NCI-H187 treated with DMSO at 0.1 percent for 48 hours (cell line): ENCODE measurements at places on chromosomes 5 and 9.

GRCh38 chr5:120567921-120568320 is 103.8 kb downstream of the PRR16 start:
- DNase-seq, result no peak

- no peak for DNase-seq
These were observed 234.5 kb upstream of the SLC24A2 start for GRCh38 chr9:20023210-20023905.

DNA sequence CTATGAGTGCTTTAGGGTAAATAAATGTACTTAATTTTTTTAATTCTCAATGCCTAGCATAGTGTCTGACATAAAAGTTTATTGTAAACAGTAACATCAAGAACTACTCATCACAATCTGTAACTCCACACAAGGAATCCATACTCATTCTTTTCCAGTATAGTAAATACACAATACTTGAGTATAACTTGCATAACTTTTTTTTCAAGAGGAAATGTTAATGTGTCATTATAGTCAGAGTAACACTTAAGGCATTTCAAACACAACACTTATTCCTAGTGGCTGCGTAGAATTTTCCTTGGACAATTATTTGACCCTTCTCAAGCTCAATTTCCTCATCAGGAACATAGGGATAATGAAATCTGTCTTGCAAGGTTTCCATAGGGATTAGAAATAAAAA is 584.3 kb downstream of the CAAP1 start:
- DNase-seq, result no peak

- no peak for DNase-seq
These were observed 4.7 kb upstream of the LCN2 start for GRCh38 chr9:128144239-128145181.

- DNase-seq, result no peak
These were observed 356.7 kb downstream of the ARRDC3 start for GRCh38 chr5:91026466-91026865.

DNA sequence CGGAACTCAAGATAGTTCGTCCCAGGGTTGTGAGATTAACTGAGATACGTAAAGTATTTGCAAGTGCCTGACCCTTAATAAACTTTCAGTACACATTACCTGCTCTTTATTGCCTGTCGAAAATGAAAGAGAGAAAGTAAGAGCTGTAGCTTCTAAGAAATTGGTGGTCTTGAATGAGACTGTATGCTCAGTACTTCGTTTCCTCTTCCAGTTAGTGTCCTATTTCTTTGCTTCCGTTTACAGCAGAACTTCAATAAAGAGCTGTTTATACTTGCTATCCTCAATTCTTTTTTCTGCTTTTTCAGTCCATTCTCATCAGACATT is 534 bp downstream of the SRFBP1 start:
- no peak for DNase-seq

DNA sequence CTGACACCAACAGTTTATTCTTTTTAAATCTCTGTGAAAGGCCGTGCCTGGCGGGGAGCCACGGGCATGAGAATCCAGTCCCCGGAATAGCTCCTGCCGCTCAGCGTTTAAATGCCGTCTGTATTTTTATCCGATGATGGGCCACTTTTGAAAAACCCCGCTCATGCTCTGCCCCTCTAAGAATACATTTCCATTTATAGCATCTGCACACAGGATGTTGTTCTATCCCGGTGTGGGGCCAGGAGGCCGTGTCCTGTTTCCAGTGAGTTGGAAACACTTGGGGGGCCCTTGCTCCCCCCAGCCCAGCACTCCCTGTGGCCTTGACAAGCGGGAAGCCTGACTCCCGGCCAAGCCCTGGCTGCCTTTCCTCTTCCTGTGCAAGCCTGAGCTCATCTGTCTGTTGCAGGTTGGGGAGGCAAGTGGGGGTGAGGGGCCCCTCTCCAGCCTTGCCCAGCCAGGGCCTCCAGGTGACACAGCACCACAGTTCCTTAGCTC is 39.0 kb downstream of the ERGIC1 start:
- DNase-seq, result no peak

DNA sequence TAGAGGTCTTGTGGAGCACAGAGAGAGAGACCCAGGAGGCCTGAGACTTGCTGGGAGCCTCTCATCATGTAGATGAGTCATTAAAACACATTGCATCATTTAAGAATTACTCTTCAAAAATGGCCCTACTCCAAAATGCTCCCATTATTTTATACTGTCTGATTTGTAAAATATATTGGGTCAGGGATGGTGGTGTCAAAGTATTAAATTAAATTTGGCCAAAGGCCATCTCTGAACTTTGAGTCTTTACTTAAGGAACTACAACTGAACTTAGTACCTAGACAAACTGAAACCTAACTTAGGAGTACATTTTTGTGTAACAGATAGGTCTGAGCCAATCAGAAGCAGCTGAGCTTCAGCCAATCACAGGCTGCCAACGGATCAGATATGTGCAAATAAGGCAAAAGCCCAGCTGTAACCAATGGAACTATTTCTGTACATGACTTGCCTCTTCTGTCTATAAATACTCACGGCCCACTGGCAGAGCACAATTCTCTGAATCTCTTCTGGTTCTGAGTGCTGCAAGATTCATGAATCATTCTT is 657.2 kb downstream of the TLE1 start:
- no peak for DNase-seq

GRCh38 chr5:72265032-72265877 is 54.8 kb downstream of the MRPS27 start:
- DNase-seq, result no peak

GRCh38 chr5:167898361-167899042 is 392.9 kb upstream of the WWC1 start:
- no peak for DNase-seq

GRCh38 chr9:113579283-113580040 is 115.9 kb downstream of the RGS3 start:
- no peak for DNase-seq

DNA sequence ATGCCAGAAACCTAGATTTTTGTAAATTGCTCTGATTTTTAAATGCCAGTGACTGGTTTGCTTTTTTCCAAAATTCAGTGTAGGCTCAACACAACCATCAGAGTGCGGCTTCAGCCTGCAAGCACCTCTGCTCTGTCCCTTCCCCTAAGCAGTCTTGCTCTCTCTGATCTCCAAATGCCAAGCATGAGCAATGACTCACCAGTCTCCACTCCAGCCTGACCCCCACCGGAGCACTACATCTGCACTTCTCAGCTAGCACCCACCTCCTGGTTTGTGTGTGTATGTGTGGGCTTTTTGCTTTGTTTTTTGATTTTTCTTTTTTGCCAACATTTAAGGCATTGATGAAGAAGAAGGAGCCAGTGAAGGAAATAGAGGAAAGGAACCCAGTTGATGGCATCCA is 61.4 kb upstream of the ADRA1B start:
- DNase-seq, result no peak

DNA sequence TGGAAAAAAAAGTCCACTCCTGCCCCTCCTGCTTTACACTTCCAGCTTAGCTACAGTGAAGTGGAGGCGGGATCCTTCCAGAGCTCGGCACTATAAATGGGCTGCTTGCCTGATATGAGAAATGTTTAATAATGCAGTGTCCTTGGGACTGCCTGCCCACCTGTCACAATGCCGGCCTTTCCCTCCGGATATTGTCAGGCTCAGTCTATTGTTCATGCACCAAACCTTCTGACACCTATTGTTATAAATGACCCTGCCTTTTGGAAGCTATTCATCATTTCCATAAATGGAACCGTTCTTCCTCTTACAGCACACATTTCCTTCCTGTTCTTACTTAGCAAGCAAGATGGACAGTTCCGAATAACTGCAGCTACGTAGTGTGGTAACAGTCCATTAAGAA is 146.3 kb downstream of the DMAC1 start:
- DNase-seq, result no peak

- no peak for DNase-seq
These were observed 131.2 kb downstream of the RGS3 start for GRCh38 chr9:113594484-113595299.

DNA sequence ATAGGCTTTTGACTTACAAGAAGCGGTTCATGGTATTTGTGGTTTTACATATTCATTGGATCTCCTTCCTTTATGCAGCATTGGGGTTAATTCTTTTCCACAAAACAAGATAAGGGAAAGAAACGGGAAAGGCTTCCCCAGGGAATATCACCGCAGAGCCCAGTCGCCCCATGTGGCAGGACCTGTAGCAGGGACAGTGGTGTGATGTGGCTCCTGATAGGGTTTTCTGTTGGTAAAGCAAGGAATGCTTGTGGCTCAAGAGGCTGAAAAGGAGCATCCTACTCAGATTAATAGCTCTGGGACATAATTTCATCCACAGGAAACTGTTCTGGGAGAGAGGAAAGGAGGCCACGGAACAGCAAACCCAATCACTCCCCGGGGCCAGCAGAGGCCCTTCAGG is 699.9 kb downstream of the MTRR start:
- DNase-seq, result no peak

GRCh38 chr5:143399616-143400540 is 3.6 kb downstream of the NR3C1 start:
- no peak for DNase-seq

GRCh38 chr5:140112685-140113179 is 1.2 kb upstream of the PURA start:
- no peak for DNase-seq

GRCh38 chr9:124452326-124452725 is 2.1 kb downstream of the ADGRD2 start:
- no peak for DNase-seq

GRCh38 chr5:105617436-105618215 is 2053.1 kb downstream of the EFNA5 start:
- DNase-seq, result no peak

GRCh38 chr5:160799184-160799583 is 52.8 kb downstream of the ATP10B start:
- peak; percentile 96 for DNase-seq

- DNase-seq, result no peak
These were observed 198.1 kb downstream of the GADD45G start for GRCh38 chr9:89802781-89803355.

GRCh38 chr5:79025054-79025472 is 40.0 kb upstream of the ARSB start:
- no peak for DNase-seq

DNA sequence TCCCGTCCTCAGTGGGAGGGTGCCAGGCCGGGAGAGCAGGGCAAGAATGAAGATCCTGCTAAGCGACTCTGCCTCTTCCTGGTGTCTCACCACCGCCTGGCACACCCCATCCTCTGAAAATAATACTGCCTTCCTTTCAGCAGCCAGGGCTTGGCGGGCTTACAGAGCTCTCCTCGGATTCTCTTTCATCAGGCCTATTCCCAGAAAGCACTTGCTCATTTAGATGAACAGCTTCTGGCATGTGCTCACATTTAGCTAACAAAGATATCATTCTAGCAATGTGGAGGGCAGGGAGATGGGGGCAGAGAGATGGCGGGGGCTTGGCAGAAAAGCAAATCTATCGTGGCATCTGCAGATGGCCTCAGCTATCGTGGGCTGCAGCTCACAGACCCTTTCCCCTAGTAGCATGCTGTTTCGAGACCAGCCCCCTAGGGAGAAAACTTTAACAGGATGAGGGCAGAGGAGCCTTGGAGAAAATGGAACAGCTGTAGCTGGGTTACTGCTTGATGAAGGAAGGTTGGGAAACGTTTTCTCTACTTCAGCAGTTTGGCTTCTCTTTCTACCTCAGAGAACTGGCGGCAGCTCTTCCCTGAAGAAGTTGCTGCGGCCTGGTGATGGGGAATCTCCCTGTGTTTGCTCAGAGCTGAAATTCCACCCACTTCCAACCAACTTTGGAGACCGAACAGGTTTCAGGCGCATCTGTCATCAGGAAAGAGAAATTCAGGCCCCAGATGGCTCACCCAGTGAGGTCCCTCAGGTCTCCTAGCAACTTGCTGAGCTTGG is 102.1 kb downstream of the TMEM174 start:
- DNase-seq, result no peak

DNA sequence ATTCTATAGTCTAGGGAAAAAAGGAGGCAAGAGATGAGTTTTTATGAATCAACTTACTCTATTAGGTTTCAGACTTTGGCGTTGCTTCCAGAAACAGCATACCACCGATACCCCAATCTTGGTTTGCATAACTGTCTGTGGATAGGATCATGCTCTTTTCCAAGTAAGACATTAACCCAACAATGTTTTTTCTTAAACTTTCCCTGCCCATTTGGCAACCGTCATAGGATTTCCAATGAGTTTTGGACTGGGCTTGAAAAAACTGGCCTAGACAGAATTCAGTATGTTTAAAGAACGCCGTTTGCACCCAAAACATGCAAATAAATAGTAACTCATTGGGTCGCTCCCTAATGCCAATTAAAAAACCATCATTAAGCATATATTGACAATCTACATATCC is 106.0 kb downstream of the SMIM23 start:
- DNase-seq, result no peak

- DNase-seq, result no peak
These were observed 9.8 kb downstream of the COL5A1 start for GRCh38 chr9:134651226-134651905.

GRCh38 chr9:38159599-38159998 is 90.6 kb upstream of the SHB start:
- DNase-seq, result no peak

DNA sequence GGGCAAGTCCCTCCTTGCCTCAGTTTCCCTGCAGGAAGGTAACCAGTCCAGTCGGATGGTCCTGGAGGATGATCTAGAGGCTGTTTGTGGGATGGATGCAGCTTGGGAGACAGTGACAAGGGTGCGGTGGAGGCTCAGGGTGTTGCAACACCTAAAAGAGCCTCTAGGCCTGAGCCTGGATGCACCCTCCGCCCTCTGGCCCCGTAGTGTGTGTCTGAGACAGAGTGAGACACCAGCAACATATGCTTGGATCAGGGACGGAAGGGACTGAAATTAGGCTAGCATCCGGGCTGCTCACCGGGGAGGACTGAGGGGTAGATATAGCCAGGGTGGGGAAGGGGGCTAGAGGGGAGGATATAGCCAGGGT is 1.1 kb downstream of the CRAT start:
- DNase-seq, result no peak

GRCh38 chr5:11496137-11496719 is 408.0 kb downstream of the CTNND2 start:
- no peak for DNase-seq

GRCh38 chr9:97562542-97562941 is 61.1 kb downstream of the TMOD1 start:
- DNase-seq, result no peak

- peak; percentile 76 for DNase-seq
These were observed 4.3 kb downstream of the SMIM33 start for GRCh38 chr5:139474890-139475791.

DNA sequence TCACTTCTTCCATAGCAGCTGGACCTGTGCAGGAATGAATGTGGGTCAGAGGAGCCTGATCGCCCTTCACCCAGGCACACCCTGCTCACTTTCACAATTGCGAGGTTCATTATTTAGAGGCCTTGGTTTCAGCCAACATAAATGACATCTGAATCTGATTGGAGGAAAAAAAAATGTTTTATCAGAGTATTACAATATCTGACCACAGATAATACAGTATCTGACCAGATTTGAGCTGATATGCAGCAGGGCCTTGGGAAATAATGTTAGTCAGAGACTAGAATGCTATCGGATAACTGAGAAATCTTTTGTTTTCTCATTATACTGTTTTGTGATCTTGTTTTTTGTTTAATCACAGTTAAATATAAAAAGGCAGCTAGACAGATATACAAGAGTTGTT is 7.7 kb downstream of the ICE1 start:
- no peak for DNase-seq
